ENCODE measurements at places on chromosomes 11 and 22.
A peak's percentile ranks its signal among the peaks of the same experiment; 100 is the strongest.

DNA sequence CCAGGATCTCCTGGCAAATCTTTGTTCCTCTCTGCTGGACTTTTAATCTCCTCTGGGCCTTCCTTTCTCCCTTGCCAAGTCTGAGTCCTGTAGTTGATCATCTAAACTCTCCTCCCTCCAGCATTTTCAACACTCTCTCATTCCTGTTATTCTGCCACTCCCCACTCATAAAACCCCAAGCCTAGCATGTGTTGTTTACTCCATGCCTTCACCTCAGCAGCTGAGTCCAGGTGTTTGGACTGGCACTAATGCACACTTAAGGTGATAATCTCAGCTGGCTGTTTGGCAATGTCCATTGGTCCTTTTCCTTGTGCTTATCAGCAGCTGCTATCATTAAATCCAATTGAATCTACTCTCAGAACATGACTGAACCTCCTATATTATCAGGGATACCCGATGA, 876.8 kb upstream of the TENM4 start:
- no peak for DNase-seq

GRCh38 chr11:12905435-12905834, 103.7 kb upstream of the RASSF10 start:
- DNase-seq: no peak

GRCh38 chr11:9530901-9531625, 42.4 kb upstream of the WEE1 start:
- no peak for DNase-seq

DNA sequence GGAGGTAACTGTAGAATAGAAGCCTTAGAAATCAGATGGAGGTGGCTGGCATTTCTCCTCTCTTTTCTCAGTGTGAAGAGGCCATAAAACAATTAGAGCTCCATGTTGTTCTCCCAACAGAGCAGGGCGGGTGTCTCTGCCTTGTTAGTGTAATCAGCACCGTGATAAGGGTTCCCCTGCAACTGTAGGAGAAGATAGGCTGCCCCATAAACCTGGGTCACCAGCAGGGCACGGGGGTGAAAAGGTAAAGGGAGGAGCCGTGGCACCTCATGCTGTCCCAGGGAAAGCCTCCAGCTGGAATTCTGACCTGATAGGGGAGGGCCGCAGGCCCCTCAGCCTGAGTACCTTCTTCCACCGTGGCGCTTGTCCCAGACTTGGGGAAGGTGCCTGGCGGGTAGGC, 68.7 kb downstream of the ISX start:
- no peak for DNase-seq

- DNase-seq: no peak
Observed at GRCh38 chr11:70400643-70401042, 2.3 kb downstream of the CTTN start.

- DNase-seq: peak; percentile 49
Observed at GRCh38 chr11:396948-397548, 3.0 kb downstream of the PKP3 start.
